Hematopoietic multipotent progenitor cell treated with erythropoietin and hydrocortisone succinate and interleukin-3 and kit ligand, for 17 days (in vitro differentiated cells): ENCODE measurements at places on chromosomes 4 and X.

DNA sequence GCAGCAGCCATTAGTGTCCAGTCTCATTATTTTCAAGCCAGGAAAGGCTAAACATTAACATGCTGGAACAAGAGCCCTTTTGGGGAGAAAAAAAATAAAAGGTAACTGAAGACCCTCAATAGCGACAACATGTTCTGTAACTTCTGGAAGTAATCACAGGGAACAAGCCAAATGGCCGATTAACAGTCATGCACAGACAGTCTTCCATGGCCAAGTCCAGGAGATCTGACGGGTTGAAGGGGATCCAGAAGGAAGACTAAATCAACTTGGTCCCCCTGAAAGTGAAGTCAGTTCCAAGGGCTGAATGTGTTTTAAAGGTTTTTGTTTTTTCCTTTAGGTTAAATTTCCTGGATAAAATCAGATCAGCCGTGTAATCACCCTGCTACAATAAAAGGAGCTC is 52.5 kb downstream of the LNX1 start:
- no peak for DNase-seq

- no peak for DNase-seq
These were observed 103.9 kb downstream of the STIM2 start for GRCh38 chr4:26964512-26964911.

- peak; percentile 19 for DNase-seq
These were observed 197.4 kb downstream of the PTTG2 start for GRCh38 chr4:38157592-38157991.

DNA sequence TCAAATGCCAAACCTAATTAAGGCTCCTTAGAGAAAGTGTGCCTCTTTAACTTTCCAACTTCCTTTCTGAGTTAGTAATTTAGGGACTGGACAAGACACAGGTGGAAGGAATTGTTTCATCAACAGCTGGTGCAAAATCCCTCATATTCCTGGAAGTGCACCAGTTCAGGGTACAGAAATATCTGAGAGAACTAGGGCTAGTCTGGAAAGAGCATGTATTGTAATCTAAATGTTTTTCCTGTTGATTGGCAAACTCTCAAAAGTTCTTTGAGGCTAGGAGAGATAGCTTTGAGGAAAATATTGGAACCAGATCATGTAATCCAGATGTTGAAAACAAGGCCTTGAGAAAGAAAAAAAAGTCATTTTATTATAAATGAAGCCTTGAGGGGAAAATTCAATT is 98.1 kb upstream of the C1GALT1C1 start:
- no peak for DNase-seq

DNA sequence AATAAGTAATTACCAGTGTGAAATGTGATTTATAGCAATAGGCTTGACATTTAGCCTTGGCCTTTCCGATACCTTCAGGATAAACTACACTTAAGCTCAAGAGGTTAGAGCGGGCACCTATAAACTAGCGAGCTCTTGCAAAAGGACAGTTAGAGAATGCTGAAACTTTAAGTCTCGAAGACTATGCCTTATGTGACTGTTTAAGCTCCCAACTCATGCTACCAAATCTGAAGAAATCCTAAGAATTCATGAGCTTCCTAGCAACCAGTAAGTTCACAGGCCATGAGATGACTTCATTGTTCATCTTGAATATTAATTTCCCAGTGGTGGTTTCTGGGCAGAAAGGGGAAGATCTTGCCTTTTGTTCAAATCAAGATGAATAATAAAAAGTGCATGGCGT is 4.7 kb downstream of the STOX2 start:
- DNase-seq = no peak

GRCh38 chr4:155566354-155566753 is 100.3 kb upstream of the GUCY1A1 start:
- DNase-seq = no peak

- DNase-seq = no peak
These were observed 69.9 kb downstream of the GATB start for GRCh38 chr4:151690876-151691275.
